SW480 (cell line): ENCODE measurements at places on chromosomes 2 and 18.

DNA sequence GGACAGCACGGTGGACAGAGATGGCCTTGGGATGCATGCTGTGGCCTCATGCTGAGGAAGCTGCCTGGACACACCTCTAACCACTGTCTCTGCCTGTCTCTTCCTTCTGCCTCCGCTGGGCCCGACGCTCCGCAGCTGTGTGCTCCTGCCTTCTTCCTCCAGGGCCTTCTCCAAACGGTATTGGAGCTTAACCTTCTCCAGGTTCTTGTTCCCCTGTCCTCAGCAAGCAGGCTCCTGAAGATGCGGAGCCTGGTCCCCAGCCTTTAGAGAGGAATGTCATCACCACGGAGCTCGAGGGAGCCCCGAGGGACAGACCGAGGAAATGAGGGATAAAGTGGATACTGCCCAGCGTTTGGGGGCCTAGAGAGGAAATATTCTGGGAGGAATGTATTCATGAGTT lies 155.1 kb downstream of the DYSF start:
- no peak for DNase-seq

DNA sequence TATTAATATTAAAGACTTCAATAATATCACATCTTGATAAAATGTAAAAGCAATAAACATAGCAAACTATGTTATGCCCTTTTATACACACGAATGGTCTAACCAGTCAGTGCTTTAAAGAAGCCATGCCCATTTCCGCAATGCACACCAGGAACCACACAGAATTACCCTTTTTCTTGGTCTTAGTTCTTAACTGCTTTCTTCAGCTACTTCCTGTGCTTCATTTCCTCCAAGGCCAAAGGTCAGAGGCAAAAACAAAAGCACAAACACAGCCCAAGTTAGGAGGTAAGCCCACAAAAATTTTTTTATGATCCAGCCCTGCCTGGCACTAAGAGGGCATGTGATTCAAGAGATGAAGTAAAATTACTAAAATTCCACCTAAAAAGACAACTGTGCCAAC lies 267.2 kb downstream of the FBXO15 start:
- no peak for DNase-seq

DNA sequence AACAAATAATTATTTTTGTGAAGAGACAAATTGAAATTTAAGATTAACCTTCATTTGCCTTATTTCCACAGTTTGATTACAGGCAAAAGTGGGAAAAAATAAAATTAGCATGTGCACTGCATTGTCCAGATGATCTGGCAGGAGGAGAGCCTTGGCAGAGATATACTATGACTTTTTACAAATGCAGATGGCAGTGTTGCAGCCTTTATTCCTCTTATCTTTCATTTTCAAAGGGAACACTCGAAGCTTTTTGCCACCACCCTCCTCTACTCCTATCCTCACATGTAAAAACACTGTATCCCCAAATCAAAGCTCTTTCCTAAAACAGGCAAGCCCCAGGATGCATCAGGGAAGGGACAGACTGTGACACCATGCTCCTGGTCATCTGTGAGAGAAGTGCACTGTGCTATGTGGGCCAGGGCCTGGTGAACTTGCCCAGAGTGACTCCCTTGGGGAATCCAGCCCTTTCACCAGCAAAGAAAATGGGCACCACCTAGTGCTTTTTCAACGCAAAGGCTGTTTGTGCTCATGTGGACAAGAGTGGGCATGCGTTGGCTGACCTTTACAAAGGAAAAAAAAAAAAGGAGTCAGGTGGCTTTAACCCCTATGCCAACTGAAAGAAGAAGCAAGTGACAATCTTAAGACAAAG lies 74.7 kb upstream of the ETAA1 start:
- DNase-seq: peak; percentile 60

DNA sequence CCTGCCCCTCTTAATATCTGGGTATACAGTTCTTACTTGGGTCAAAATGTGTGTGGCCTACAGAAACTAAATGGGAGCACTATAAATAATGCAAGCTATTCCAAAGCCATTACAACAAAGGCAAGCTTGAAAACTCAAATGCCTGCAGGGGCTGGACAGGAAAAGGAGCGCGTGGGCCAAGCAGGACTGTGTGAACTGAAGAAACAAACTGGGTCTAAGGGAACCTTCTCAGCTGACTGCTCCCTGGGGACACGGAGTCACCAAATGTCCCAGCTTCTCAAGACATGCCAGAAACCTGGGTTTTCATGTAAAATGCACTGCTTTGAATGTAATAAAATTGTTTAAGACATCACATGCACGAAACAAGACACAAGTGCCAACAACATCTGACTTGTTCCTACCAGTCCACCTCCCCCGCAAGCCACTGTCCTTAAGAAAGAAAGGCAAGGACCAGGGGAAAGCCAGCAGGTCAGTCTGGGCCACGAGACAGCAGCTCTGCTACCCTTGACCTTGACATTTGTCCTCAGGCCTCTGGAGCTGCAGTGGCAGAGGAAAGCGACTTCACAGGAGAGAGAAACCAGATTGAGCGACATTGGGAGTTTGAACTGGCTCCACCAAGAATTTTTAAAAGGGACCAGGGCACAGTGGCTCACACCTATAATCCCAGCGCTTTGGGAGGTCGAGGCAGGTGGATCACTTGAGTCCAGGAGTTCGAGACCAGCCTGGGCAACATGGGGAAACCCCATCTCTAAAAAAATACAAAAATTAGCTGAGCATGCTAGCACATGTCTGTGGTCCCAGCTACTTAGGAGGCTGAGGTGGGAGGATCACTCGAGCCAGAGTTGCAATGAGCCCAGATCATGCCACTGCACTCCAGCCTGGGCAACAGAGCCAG lies 89.7 kb upstream of the SH3BP4 start:
- no peak for DNase-seq

DNA sequence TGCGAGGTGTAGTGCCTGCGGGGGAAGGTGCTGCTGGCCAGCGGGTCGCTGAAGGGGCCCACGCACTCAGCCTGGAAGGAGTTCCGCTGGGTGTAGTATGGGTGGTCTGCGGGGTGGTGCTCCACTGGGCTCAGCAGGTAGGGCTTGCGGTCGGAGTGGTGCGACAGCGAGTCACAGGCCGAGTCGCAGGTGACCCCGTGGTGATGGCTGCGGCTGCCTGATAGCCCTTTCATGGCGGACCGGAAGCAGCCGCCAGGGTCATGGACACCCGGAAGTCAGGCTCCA lies 429.8 kb downstream of the TGIF1 start:
- no peak for DNase-seq

DNA sequence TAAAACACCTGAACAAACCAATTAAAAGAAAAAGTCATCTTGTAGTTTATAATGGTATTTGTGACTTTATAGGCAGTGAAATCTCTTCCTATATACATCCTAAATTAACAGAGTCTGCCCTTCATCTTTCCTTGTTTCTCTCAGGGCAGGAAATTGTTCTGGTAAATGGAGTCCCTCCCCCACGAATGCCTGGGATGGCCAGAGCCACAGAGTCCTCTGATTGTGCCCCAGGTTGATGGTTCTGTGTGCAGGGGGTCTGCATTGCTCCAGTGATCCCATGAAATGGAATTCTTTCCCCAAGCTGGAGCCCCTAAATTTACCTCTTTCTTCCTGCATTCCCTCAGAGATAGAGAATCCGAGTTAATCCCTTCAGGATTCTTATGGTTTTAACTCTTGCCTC lies 155.5 kb downstream of the MTX2 start:
- DNase-seq: no peak
